ENCODE measurements at places on chromosomes 1 and 21. TPM values are rescaled to one million over a fixed set of nuclear protein-coding genes. Genes with fewer than 3 reads are reported as not detected.

The RYR2 gene
- 0.05 TPM for total RNA-seq

GRCh38 chr1:26986658-26987057 lies 6.8 kb upstream of the TRNP1 start:
- DNase-seq, result no peak

DNA sequence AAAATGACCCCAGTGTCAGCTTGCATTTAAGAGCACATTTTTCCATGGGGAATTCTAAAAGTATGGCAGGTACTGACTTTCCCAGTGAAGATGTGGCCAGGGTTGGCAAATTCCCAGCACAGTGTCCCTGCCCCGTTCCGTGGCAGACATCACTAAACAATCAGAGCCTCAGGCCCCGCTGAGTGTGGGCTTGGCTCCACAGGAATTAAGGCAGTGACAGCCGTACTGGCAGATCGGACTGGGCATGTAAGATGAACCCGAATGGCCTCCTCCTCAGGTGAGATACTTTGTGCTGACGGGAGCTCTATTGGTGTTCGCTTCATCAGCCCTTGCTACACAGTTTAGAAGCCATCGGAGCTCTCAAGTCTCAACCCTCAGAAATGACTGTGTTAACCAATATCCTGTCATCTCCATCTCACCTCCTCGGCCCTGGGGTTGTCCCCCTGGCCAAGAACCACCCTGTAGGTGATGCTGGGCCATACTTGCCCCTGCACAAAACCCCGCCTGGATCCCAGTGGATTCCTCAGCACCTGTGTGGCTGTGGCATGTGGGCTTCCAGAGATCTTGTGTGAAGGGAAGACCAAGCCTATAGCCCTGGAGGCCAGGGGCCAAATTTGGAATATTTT lies 29.0 kb upstream of the ABCG1 start:
- peak; percentile 66 for DNase-seq

The HPDL gene
- total RNA-seq, result 12.7 TPM

DNA sequence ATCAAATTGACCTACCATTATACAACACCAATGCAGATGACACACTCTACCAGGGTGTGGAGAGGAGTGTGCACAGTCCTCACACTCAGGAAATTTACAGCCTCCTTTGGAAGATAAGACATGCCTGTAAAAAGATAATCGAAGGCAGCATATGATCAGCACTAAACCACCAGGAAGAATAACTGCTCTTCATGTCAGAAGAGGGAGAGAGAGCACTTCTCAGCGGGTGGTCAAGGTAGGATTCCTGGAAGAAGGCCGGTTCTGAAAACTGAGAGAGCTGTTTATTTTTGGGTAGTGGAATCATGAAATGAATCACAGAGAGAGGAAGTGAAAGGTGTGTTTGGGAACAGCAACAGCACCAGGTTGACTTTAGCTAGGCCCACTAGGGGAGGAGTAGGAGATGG lies 14.0 kb upstream of the ZNF697 start:
- no peak for DNase-seq

Measured in activated CD4-positive, alpha-beta T cell treated with anti-CD3 and anti-CD28 coated beads for 36 hours (primary cell).